ENCODE measurements at places on chromosomes 3 and 15. TPM values are rescaled to one million over a fixed set of nuclear protein-coding genes. Genes with fewer than 3 reads are reported as not detected.

The GP9 gene
- polyA plus RNA-seq, result 0.42 TPM

The CGGBP1 gene
- polyA plus RNA-seq, result 81.1 TPM

The COL7A1 gene
- polyA plus RNA-seq, result 6.4 TPM

The PML gene
- polyA plus RNA-seq, result 32.6 TPM

The CCK gene
- polyA plus RNA-seq, result 5.9 TPM

The WWTR1 gene
- polyA plus RNA-seq, result 71.8 TPM

The MESP2 gene
- 0.35 TPM for polyA plus RNA-seq

The HMCES gene
- 21.8 TPM for polyA plus RNA-seq

The PLOD2 gene
- polyA plus RNA-seq, result 11.8 TPM

The CCDC14 gene
- polyA plus RNA-seq, result 53.9 TPM

GRCh38 chr3:54668236-54668635 is 259.6 kb downstream of the LRTM1 start:
- no peak for DNase-seq

- DNase-seq, result no peak
Measured at GRCh38 chr3:24393316-24393715, 101.3 kb downstream of the THRB start.

DNA sequence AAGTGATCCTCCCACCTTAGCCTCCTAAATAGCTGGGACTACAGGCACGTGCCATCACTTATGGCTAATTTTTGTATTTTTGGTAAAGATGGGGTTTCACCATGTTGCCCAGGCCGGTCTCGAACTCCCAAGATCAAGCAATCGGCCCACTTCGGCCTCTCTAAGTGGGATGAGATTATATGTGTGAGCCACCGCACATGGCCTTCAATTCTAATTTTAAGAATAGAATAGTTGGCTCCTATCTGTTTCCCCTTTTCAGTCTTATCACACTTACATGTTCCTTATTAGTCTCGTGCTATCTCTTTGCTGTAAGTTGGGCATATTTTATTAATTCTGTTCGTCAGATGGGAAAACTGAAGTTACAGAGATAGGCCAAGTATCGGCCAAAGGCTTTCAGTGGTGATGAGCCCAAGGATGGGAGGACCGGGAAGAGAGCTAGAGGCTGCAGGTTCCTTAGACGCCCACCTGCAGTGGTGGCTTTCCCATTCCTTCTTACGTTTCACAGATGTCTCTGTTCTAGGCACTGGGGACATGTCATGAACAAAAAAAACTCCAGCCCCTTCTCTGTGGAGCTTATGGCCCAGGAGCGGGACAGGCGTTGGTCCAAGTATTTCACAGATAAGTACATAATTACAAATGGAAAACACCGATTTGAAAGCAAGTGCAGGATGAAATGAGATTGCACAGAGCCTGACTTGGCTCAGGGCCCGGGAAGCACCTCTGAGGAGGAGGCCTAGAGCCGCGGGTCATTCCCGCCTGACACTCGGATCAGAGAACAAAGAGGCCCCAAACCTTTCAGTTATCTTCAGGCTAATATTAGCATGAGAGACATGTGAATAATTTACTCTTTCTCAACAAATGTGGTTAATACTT is 91.1 kb upstream of the KLF13 start:
- no peak for DNase-seq

DNA sequence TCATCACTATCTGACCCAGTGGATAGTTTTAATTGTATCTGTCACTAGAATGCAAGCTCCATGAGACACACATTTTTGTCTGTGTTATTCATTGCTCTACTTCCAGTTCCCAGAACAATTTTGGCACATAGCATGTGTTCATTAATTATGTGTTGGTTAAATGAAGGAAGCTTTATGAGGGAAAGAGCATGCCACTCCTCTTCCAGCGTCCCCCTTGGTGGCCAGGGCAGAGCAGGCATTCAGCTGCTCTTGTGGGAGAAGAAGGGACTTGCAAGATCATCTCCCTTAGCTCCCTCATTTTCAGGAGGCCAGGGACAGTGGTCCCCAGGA is 489 bp upstream of the GALNT15 start:
- DNase-seq, result no peak

DNA sequence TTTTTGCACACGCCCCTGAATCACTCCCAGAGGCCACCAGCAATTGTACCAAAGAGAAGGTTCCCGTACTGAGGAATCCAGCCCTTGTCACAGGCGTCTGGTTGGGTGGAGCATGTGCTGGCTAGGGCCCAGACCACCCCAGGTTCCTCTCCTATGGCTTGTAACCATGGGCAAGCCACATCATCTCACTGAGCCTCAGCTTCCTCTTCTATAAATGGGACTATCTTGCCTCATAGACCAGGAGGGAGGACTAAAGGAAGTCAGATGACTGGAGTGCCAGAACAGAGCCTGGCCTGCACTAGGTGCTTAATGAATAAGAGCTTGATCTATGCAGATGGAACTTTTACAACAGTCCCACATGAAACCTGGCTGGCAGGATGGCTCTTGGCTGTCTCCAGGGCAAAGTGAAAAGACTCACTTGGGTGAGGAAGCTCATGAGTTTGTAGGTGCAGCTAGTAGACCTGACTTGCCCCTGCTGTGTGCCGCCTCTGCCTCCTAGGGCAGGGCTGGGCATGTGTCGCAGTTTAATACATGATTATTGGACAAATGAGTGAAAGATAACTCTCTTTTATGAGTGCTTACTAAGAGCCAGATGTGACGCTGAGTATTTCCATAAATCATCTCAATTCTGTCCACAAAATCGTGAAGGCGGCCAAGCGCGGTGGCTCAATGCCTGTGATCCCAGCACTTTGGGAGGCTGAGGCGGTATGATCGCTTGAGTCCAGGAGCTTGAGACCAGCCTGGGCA is 29.3 kb downstream of the CTSH start:
- DNase-seq, result no peak

DNA sequence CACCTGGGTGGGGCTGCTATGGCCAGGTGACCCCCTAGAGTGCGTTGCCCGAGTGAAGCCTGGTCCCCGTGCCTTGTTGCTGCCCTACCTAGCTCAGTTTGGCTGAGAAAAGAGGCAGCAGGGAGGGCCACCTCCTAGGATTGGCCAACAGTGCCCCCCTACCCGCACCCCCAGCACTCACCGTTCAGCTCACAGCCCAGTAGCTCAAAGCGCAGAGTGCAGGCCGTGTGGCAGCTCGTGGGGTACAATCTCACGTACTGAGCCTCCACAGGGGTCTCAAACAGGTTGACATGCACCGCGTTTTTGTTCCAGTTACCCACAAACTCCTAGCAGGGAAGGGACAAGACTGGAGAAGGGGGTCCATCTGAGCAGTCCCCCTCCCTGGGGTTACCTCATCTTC is 7.6 kb downstream of the MFGE8 start:
- DNase-seq, result no peak

DNA sequence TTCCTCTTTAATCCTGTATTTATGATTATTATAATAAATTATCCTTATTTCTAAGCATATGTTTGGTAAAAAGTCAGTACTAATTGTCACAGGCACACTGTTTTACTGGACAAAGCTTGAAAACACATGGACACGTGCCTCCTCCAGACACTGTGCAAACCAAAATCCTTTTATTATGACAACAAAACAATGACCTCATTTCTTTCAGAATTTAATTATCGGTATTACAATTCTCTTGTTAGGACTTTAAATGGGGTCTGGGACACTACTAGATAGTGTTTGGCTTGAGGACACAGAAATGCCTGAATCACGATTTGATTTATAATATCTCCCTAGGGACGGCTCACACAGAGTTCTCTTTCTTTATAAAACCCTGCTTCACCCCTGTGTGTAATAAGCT is 107.3 kb upstream of the IGSF10 start:
- DNase-seq, result no peak

GRCh38 chr3:162437480-162437879 is 940.9 kb downstream of the OTOL1 start:
- no peak for DNase-seq

DNA sequence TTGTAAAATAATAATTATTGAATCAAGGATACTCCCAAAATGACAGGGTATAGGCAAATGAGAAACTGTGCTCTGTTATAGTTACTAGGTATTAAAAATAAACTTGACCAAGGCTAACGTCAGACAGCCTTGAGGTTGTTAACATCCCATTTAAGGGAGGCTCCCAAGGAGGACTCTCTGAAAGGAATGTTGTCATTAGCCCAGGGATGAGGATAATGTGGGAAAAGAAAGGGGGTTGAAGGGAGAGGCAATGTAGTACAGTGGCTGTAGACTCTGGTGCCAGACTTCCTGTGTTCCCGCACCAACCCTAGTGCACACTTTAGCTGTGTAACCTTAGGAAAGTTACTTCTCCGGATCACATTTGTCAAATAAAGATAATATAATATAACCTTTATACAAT is 47.0 kb upstream of the RARB start:
- DNase-seq, result no peak

DNA sequence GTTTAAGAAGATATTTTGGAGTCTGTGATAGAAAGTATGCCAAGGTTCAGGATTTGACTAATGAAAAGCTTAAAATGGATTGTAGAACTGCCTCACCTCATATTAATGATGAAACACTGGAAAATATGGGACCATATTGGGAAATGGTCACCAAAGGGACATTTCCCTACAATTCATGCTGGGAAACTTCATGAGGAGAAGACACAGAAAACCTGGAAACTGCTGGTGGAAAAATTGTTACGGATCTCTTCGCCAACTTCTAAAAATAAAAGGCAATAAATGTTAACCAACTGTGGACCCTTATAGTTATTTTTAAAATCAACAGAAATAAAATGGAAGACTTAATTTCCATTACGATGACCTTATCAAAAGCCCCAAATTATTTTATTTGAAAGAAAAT is 97.6 kb upstream of the FRMD4B start:
- DNase-seq, result no peak

DNA sequence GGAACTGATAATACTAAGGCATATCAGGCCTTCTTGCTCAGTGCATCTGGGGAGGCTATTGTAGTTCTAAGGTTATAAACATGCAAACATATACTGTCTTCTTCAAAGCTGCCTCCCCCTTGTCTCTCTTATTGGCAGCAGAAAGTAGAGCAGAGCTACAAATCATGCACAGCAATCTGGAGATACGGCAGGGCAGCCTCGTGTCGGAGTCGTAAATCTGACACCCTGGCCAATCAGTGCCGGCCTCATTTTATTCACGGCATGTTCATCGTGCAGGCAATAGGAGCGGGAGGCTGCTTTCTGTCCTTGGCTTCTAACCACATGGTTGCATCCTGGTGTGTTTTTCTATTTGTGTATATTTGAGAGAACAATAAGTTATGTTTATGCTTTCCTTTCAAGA is 300.2 kb upstream of the CNTN6 start:
- DNase-seq, result no peak

DNA sequence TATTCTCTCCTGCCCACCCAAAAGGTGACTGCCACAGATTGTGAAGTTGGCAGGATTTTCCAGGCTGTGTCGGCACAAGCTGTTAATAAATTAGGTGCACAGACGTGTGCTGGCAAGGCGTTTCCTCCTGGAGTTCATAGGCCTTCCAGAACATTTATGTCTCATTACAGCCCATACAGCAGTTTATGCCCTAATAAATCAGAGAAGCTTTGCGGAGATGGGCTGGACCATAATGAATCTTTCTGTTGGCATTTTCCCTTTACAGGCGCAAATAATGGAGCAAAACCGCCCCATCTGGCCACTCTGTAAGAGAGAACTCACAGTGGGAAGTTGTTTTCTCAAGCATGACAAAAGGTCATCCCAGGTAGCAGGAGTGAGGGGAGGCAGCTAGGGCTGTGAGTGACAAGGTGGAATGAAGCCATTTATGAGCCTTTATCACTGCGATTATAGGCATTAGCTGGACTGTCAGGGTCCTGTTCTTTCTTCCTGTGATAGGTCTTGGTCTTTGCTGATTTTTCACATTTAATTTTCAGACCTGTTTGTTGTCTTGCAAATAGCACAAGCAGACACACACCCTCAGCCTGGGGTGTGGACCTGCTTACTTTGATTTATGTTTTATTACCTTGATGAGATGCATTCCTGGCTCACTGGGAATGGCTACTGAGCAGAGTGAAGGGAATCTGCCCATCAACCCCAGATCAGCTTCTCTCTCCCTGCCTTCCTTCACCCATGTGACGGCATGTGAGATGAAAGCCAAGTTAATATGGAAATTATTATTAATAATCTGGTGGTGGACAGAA is 257.5 kb downstream of the LRTM1 start:
- no peak for DNase-seq

DNA sequence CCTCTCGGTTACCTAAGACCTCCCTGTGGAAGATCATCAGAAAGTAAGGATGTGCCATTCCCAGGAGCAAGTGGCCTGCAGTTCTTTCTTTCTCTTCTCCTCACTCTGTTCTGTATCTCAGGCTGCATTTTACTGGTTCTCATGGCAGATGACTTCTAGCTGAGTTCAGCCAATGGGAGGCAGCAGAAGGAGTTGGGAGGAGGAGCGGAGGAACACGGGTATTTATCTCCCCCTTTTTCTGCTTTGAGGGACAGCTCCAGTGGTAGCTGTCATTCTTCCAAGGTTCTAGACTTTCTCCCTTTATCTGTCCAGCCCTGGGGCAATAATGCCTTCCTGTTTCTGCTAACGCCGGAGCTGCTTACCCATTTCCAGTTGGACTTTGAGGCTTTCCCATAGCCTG is 339.9 kb downstream of the NR2F2 start:
- no peak for DNase-seq

DNA sequence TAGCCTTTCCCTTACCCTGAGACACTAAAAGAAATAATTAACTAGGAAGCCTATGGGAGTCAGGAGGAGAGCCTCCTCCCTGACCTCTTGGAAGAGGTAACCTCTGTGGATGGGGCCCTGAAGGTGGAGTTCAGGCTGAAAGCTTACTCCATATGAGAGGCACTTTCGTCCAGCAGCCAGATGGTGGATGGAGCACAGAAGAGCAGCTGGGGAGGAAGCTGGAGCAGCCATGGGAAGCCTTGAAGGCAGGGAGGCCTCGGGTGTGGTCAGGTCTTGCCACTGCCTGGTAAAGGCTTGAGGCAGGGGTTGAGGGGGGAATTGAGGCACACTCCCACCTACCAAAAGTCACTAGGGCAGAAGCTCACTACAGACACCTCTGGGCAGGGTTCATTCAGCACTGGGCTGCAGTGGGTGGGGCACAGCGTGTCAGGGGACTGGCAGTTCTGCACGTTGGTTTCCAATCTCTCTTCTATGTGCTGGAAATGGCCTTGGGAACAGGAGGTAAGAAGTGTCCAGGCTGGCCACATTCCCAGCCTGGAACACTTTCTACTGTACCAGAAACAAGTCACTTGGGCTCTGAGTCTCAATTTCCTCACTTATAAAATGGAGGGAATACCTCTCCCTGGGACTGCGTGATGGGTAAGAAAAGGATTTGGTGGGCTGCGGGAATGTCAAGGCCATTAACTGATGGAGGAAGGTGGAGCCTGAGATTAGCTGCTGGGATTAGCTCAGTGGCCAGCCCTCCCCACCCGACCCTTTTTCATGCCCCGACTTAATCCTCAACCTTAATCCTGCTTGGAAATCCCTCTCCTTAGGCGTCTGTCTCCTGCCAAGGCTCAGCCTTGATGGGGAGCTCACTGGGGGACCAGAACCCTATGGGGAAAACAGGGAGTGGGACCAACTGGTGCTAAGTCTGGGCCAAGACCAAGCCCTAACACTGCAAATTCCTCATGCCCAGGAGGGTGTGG is 5.4 kb downstream of the PCBP4 start:
- no peak for DNase-seq

- DNase-seq, result no peak
Measured at GRCh38 chr3:42514876-42515275, 12.4 kb downstream of the VIPR1 start.

GRCh38 chr3:133459400-133459799 is 59.5 kb downstream of the BFSP2 start:
- DNase-seq, result no peak
